ENCODE measurements at places on chromosomes 7 and 10.

- peak; percentile 10 for DNase-seq
Measured at GRCh38 chr10:126459032-126459831, 71.0 kb upstream of the ADAM12 start.

DNA sequence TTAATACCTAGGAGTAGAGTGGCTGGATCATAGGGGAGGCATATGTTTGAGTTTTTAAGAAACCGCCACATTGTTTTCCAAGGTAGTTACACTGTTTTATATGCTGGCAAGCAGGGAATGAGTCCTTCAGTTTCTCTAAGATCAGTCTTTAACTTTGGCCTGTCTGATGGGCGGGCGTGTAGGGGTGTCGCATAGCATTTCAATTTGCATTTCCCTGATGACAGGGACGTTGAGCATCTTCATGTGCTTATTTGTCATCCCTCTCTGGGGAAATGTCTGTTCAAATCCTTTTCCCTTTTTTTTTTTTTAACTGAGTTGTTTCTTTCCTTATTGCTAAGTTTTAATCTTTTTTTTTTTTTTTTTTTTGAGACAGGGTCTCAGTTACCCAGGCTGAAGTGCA lies 9.8 kb downstream of the MTG1 start:
- no peak for DNase-seq

GRCh38 chr10:14478604-14479003 lies 147.9 kb upstream of the FRMD4A start:
- DNase-seq, result no peak

DNA sequence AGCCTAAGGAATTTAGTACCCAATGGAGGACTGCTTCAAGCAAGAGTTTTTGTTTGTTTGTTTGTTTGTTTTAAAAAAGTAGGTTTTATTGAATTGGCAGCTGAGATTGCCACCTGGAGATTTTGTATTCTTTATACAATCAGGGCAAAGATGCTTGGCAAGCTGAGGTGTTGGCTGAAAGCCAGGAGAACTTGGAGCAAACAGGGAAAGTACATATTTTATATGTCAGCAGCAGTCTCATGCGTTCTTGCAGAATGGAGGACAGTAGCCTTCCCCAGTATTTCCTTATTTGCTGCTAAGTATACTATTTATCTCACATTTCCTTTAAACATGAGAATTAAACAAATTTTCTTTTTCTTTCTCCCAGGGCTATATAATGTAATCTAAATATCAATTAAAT lies 22.6 kb upstream of the ICA1 start:
- DNase-seq, result no peak

GRCh38 chr10:75208181-75208580 lies 2.4 kb upstream of the VDAC2 start:
- peak; percentile 41 for DNase-seq

DNA sequence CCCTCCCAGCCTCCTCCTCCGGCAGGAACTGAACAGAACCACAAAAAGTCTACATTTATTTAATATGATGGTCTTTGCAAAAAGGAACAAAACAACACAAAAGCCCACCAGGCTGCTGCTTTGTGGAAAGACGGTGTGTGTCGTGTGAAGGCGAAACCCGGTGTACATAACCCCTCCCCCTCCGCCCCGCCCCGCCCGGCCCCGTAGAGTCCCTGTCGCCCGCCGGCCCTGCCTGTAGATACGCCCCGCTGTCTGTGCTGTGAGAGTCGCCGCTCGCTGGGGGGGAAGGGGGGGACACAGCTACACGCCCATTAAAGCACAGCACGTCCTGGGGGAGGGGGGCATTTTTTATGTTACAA lies 83.3 kb downstream of the PAX2 start:
- no peak for DNase-seq

- no peak for DNase-seq
Measured at GRCh38 chr10:43166207-43166879, 28.1 kb downstream of the CSGALNACT2 start.

DNA sequence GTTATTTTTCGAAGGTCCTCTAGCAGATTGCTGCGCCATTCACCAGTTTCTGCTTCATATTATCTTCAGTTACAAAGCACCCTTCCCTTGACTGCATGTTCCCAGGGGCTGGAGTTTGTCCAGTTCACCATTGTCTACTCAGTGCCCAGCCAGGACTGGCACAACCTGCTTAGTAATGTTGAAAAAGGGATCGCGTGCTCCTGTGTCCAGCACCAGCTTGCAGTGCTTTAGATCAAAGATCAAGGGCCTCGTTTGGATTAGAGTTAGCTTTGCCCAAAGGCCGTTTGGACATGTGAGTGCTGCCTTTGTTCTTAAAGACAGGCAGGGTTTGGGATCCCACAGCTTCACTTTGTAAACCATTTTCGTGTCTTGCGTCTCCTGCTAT lies 867 bp downstream of the ATP6V0E2 start:
- DNase-seq, result no peak

DNA sequence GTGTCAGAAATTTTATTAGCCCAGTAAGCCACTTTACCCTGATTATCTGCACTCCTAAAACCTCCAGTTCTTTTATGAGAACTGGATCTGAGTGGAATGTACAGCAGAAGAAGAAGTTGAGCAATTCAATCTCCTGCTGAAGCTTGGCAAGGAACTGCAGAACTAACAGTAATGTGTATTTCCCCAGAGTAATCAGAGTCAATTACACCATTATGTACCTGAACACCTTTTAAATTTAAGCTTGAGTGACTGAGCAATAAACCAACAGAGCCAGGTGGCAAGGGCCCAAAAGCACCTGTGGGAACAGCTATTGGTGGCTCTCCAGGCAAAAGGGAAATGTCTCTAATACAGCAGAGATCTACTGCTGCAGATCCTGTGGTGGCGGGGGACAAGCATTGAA lies 40.1 kb upstream of the AKR1C2 start:
- DNase-seq, result no peak

- DNase-seq, result no peak
Measured at GRCh38 chr7:152522571-152523067, 86.8 kb upstream of the KMT2C start.

GRCh38 chr10:88759366-88760101 lies at the start of gene LIPN:
Gene LIPN, plus strand, starts transcription at chr10:88760020. Its CDS starts 1,386 bp downstream, at chr10:88761406.
- DNase-seq, result no peak

DNA sequence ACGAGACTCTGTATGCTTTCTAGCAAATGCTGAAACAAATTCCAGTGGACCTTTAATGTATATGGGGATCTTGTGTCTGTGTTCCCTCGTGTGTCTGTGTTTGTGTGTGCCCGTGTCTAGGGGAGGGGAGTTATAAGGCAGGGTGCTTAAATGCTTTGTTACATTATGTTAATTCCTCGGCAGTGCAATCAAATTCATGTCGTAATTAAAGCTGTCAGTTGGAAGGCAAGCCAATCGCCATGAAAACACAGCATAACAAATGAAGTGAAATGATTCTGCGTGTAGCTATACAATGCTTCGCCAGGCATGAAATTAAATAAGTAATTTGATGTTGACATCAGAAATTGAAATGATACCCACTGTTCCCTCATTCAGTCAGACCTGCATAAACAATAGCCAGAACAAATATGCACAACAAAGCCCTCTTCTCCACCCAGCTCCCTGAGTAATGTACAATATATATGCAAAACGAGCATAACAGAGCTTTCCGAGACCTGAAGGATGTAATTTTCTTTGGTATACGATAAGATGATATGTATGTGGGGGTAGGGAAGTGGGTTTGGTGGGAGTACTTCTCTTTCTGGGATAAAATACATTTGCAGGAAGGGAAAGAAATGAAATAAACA lies 534.1 kb downstream of the AUTS2 start:
- no peak for DNase-seq

- DNase-seq, result peak; percentile 21
Measured at GRCh38 chr7:19491821-19492452, 216.9 kb downstream of the POLR1F start.

GRCh38 chr7:4085937-4086691 lies 596.0 kb upstream of the FOXK1 start:
- no peak for DNase-seq

DNA sequence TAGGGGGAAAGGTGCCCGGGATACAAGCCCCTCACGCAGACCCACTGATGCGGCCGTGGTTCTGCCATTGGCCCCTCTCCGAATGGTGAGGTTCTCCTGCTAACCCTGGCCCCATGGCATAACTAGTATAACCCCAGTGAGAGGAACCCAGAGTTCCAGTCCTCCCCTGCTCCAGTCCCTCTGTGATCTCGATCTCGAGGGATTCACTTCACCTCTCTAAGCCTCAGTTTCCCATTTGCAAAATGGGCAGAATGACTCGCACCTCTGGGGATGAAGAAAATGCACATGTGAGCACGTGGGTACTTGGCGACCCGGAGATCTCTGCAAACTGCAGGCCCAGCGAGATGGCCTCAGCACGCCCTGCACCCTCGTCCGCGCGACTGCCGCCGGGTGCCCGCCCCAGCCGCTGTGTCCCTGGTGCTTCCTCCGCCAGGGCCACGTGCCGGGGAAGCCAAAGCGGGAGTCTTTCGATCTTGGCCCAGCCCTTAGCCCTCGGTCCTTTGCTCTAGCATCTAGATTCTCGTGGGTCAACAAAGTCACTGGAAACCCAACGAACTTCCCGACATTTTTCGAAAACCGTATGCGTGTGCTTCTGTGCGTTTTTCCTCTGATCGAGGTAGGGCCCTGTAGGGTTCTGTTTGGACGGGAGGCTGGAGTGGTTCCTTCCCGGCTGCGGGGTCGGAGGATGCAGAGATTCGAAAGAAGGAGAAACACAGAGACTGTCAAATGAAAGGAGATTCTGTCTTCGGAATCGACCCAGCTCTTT lies 169.8 kb downstream of the UBE2H start:
- DNase-seq, result no peak

- DNase-seq, result no peak
Measured at GRCh38 chr7:91526404-91526803, 262.2 kb downstream of the FZD1 start.

DNA sequence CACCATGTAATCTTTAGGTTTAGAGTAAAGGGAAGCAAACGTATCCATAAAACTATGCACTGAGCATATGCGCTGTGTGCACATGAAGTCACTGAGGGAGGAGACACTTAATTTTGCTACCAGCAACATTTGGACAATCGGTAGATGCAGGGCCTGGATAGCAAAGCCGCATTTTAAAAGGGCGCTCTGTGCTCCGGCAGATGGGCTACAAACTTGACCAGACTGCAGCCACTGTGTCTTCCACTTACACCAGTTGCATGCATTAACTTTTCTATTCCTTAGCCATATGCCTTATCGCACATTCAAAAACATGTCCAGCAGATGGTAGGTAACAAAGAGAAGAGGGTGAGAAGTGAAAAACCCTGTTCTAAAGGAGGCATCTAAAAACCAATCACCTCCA lies 18.3 kb downstream of the FAM171A1 start:
- no peak for DNase-seq

GRCh38 chr7:8285155-8285554 lies 23.2 kb upstream of the ICA1 start:
- DNase-seq, result no peak

- DNase-seq, result no peak
Measured at GRCh38 chr7:7932553-7932952, 36.0 kb upstream of the GLCCI1 start.

GRCh38 chr10:110985497-110986275 lies 66.3 kb downstream of the SHOC2 start:
- DNase-seq, result no peak

DNA sequence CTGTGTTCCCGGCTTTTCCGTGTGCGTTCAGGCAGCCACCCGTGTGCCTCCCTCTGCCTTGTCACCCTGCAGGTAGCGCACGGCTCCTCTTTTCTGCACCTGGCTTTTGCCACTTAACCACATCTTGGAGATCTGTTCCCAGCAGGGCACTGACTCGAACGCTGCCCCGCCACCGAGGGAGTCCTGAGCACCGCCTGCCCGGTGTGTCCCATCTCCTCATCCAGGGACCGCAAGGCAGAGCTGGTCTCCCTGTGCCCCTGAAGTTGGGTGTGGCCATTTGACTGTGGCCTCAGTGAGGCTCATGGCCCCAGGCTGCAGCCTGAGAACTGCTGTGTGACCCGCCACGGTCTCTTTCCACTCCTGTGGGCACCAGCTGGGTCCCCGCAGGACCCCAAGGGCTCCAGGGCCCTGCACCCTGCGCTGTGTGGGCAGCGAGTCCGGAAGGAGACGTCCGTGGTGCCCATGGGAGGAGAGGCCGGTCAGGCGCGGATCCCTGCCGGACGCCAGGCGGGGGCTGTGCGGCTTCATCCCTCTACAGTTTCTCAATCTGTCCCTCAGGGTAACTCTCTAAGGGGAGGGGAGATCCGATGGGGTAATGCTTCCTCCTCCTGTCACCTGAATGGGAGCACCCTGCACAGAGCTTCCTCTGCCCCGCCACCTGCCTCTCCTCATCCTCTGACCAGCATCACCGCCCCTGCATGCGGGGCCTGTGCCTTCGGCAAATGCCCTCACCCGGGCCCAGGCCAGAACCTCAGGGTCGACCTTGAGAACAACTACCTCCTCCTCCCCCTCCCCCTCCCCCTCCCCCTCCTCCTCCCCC lies 1.8 kb upstream of the INTS1 start:
- no peak for DNase-seq

- DNase-seq, result no peak
Measured at GRCh38 chr7:99476107-99476506, 3.4 kb downstream of the ZNF789 start.

DNA sequence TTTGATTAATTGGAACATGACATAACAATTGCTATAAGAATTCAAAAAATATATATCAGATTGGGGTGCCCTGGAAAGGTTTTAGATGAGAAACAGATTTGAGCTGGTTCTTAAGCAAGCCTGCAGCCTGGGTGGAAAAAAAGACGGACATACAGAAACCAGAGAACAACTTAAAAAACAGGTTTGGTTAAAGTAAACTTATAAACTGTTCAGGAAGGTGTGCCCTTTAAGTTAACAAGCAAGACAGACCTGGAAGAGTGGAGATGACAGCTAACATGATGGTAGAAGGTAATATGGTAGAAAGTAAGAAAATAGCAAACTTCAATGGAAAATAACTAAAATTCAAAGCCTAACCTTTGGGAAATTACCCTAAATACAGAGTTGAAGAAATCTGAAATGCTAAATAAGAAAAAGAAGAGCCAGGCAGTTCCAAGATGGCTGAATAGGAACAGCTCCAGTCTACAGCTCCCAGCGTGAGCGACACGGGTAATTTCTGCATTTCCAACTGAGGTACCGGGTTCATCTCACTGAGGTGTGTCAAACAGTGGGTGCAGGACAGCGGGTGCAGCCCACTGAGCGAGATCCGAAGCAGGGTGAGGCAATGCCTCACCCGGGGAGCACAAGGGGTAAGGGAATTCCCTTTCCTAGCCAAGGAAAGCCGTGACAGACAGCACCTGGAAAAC lies 52.2 kb downstream of the CADPS2 start:
- no peak for DNase-seq

- DNase-seq, result no peak
Measured at GRCh38 chr7:158137516-158138328, 449.9 kb downstream of the PTPRN2 start.

- peak; percentile 97 for DNase-seq
Measured at GRCh38 chr7:130960208-130960988, 226.4 kb upstream of the KLF14 start.

- DNase-seq, result no peak
Measured at GRCh38 chr10:5314840-5315239, 49.9 kb upstream of the UCN3 start.
